PC-3 (cell line): ENCODE measurements at places on chromosomes 3 and 15. TPM values are rescaled to one million over a fixed set of nuclear protein-coding genes. Genes with fewer than 3 reads are reported as not detected.

GRCh38 chr3:140896997-140897396 lies 44.6 kb upstream of the SLC25A36 start:
- DNase-seq: no peak

GRCh38 chr3:39106851-39107387 lies 508 bp downstream of the GORASP1 start:
- DNase-seq: peak; percentile 55

GRCh38 chr3:116812949-116813348 lies 103.4 kb downstream of the TUSC7 start:
- no peak for DNase-seq

DNA sequence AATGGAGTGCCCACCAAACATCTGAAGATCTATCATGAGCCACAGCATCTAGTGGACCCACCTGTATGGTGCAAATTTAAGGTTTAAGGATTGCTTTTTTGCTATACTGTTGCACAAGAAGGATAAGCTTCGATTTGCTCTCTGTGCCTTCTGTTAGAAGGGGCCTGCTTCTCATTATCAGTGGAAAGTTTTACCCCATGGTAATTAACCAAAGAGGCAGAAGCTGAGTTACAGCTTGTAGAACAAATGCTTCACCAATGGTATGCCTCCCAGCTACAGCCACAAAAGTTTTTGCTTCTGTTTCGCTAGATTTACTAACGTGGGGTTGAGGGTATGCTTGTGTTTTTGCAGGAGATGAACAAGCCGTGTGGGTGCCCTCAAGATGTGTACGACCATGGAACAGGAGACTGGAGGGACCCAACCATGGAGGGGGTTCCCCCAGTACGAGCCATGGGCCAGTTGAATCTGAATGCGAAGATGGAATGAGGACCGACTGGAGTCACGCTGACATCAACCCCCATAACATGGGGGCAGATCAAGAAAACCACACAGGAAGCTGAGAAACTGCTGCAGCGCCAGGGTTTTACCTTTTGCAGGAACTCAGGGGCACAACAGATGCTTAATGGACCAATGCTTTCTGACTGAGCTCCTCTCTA lies 43.5 kb downstream of the ACAD9 start:
- no peak for DNase-seq

GRCh38 chr3:170499562-170500156 lies 81.0 kb downstream of the CLDN11 start:
- DNase-seq: peak; percentile 60

- DNase-seq: no peak
Observed at GRCh38 chr3:57855943-57856342, 99.8 kb downstream of the SLMAP start.

DNA sequence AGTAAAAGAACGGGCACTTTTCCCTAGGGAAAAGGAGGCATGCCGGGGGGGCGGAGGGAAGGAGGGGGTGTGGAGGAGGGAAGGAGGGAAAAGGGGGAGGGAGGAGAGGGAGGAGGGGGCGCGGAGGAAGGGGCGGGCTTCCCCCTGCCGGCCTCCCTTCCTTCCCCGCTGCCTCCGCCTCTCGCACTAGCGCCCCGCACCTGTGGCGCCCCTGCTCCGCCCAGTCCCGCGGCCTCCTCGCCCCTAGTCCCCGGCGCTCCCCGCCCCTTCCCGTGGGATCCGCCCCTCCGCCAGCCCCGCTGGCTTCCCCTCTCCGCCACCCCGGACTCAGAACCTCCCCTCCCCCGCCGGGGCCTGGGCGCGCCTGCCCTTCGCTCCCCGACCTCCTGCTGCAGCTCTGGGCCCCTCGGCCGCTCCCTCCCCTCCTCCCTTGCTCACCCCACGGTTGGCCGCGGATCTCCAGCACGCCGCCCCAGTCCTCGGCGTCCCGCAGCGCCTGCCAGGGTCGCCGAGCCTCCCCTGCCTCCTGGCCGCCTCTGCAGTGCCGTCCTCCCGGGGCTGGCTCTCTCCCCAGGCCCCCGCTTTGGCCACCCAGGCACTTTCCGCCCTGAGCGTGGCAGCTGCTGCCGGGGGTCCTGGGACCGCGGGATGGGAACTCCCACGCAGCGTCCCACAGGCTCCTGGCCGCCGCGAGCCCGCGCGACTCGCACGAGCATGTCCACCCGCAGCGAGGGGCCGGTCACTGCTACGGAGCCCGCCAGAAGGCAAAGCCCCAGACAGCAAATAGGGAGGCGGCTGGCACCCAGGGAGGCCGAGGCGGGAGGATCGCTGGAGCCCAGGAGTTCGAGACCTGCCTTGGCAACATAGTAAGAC lies 147.4 kb downstream of the TJP1 start:
- peak; percentile 65 for DNase-seq

DNA sequence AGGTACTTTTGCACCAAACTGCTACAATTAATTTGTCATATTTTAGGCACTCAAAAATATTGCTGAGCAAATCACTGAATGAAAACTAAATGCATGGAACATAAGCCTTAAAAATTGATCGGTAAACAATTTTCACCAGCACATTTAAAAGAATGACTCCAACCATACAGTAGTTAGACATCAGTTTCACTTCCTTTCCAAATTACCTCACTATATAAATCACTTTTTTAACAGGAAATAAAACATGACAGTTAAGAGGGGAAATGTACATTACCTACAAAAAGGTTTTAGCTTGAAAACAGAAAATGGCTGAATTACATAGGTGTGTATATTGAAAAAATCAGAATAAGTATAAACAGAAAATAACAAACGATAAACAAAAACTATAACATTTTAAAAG lies 108.4 kb downstream of the SERPINI1 start:
- no peak for DNase-seq

GRCh38 chr15:88902846-88903245 lies 7.5 kb upstream of the HAPLN3 start:
- DNase-seq: no peak

DNA sequence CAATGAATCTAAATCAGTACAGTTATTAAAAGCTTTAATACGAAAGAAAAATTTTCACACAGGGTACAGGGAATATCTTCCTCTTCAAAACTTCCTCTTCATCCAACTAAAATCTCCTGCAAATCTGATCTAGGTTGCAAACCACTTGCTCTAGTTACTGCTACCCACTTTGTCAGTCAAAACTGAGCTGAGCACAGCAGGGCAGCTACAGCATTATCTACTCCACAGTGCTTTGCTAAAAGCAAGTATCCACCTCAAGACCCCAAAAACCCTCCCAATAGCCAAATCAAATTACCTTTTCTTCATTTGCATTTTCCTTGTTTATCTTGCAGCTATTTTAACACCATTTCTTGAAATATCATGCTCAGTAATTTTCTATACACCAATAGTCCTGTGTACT lies 14.7 kb downstream of the ZNF280D start:
- no peak for DNase-seq

DNA sequence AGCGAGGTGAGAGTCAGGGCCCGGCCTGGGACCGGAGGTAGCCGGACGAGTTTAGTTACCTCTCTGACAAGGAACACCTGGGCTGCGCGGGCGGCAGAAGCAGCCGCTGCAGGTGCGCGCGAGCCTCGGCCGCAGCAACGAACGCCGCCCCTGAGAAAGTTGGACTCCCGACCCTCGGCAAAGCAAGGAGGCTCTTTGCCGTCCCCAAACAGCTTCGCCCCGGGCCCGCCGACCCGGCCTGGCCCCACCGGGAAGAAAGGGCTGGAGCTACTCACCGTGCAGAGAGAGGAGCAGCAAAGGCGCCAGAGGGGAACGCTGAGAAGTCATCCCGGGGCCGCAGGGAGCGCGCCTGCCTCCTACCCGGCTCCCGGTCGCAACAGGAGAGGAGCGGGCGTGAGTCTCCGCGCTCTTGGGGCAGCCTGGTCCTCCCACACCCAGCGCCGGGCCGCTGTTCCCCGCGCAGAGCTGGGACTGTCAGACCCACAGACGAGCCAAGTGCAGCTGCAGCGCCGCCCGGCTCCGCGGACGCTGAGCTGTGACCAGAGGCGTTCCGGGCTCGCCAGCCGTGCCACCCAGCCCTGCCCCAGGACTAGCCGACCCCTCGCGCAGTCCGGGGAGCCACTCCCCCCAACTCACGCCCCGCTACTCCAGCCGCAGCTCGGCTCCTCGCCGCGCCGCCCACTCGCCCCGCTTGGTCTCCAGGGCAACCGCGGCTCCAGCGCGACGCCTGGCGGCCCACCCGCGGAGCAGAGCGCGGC lies at the start of gene IGSF11:
Gene IGSF11, minus strand, starts transcription at position 591 of the 758 bp plus-strand sequence. Its CDS starts 264 bp downstream, at position 327.
- DNase-seq: peak; percentile 68

DNA sequence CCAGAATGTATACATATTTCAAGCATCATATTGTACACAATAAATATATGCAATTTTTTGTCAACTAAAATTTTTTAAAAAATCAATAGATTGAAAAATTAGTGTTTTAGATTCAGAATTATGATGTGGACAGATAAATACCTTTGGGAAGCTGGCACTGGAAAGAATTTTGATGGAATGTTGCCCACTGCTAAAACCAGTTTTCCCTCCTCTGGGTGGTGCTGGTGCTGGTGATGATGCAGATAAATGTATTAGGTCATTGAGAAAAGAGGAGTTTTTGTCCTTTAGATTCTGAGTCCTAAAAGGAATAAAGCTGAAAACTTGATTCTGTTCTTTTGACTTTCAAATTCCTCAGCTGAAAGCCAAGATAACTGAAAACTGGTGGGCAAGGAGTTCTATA lies 56.0 kb upstream of the SUCLG2 start:
- DNase-seq: peak; percentile 55

GRCh38 chr3:13571831-13572750 lies 23.2 kb downstream of the FBLN2 start:
- no peak for DNase-seq

GRCh38 chr3:61451841-61452240 lies 109.5 kb upstream of the PTPRG start:
- DNase-seq: no peak

DNA sequence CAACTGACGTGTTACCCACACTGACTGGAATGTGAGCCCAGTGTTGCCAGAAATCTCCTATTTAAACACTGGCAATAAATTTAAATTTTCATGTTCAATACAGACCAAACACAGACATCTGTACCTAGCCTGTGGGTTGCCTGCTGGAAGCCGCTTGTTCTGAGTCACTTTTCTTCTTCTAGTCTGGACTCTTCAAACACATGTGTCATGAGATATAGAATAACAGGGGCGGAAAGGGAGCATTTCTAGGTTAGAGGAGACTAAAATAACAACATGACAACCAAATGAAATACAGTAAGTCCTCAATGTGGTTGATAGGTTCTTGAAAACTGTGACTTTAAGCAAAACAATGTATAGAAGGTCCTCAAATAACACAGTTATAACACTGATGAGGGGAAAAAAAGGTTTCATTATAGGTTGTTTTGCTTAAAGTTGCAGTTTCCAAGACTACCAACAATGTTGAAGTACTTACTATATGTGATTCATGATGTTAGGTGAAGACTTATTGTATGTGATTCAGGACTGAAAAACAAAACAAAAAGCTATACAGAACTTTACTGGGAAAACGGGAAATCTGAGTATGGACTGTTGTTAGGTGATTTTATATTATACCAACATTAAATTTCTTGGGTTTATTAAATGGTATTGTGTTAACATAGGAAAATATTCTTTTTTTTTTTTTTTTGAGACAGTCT lies 63.1 kb downstream of the PRKAR2A start:
- peak; percentile 58 for DNase-seq

DNA sequence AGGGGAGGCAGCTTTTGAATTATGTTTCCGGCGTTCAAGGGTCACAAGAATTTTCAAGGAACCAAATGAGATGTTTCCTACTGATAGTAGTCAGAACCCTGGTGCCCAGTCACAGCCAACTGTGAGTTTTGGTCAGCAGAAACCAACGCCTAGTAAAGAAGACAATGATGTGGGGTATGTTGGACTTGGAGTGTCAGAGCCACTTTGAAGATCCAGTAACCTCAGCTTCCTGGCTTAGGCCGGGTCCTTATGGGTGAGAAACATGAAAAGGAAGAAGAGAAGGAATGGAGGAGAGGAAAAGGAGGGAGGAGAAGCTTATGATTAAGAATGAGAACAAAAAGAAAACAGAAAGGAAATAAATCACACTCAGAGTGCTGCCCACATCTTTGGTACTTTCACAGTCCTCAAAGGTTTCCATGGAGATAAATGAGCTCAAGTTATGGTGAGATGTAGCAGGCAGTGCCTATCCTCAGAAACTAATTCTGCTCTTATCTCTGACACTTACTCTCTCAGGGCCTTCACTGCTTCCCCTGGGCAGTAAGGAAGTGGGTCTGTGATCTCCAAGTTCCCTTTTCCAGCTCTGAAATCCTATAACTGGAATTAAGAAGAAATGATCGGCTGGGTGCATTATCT lies 2.0 kb upstream of the MCF2L2 start:
- DNase-seq: no peak

DNA sequence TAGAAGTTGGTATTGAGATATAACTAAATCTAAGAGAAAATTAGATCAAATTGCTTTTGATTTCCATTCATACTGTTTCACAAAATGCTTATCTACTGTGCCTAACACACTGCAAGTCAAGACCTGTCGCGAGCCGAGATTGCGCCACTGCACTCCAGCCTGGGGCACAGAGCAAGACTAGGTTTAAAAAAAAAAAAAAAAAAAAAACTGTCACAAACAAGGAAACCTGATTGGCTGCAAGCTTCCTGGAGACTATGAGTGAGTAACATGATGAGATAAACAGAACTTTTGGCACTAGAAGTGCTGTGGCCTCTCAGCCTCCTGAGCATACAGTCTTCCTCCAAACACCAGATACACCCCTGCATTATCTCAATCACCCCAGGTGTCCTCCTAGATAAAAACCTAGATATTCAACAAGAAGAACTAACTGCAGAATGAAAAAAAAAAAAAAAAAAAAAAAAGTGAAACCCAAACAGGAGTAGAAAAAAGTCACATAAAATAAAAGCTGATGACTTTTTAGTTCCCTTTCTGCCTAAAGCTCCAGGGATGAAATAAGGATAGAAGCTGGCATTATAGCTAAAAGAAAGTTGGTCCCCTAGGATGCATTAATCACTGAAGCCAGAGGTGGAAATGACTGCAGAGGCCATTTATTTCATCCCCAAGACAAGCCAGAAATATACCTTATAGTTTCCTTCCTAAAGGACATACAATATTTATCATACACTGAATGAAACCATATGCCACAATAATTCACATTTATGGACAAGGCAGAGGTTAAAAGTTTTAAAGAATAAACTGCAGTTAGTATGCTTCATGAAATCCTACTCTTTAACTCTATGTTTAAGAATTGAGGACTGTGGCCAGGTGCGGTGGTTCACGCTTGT lies 82.4 kb downstream of the P3H2 start:
- peak; percentile 72 for DNase-seq

DNA sequence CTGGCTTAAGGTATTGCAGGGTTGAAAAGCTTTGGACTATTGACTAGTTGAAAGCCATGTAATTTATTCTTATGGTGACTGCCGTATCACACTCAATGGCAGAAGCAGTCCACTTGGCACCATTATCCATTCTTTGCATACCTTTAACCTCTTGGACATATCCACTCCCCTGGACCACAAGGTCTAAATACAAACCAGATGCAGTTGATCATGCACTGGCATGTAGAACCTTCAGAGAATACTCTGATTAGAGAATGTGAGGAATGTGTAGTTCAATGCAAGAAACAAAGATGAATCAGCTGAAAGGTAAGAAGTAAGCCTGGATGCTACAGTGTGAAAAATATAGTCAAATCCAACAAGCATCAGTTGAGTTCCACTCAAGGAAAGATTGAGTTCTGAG lies 93.1 kb downstream of the FRMD5 start:
- DNase-seq: peak; percentile 53

The RBM5 gene
- 105 and 128 TPM in 2 replicates for total RNA-seq

The PLA2G4D gene
- 0.17 and 0.55 TPM in 2 replicates for total RNA-seq

The SCN11A gene
- not detected in 2 replicates for total RNA-seq

The EOMES gene
- 0.29 and 0.47 TPM in 2 replicates for total RNA-seq

The SLC24A5 gene
- total RNA-seq: not detected in 2 replicates

The EPB42 gene
- not detected in 2 replicates for total RNA-seq

The LMOD3 gene
- total RNA-seq: not detected in 2 replicates

The MYRIP gene
- total RNA-seq: not detected in 2 replicates

The XCR1 gene
- not detected in 2 replicates for total RNA-seq
